Gastrocnemius medialis (tissue), 4 donors: ENCODE measurements at places on chromosomes 1 and 21.
A peak's percentile ranks its signal among the peaks of the same experiment; 100 is the strongest.

DNA sequence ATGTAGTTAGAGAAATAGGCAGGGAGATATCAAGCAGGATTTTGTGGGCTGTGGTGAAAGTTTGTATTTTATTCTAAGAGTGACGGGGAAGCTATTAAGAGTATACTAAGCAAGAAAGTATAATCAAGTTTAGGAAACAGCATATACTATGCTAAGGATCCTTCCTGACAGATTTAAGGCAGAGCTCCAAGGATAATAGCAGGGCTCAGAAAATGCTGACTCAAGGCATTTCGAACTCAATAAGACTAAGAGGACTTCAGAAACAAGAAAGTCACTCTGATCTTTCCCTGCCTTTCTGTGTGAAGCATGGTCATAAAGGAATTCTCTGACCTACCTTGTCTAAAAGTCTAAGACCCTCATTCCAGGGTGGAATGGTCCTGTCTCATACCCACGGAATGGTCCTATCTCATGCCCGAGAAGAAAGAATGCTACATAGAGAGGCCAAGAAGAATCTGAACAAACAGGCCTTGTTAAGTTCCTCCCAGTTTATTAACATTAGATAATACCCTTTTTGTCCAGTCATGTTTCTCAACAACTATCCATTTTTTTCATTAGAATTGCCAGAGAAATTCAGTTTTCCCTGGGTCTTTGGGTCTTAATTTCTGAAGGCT, 59.1 kb downstream of the HFM1 start:
- no peak for DNase-seq

DNA sequence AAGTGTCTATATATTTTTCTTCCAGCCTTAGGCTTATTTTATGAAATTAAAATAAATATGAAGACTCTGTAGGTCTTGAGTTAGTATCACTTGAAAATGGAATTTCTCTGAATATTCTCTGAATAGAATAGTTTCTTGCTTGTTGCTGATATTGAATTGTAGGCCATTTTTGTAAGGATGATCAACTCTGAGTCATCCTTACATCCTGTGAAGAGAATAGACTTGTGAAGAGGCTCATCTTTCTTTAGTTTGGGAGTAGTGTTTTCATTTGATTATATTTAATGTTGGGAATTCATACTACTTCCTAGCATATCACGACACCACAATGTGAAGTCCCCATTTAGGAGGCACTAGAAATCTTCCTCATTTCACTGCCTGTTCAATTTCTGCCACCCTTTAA, 27.5 kb upstream of the CD1D start:
- no peak for DNase-seq

- no peak for DNase-seq
These were observed at the start of gene CFAP74 for GRCh38 chr1:2003541-2004131. CFAP74 (minus strand) TSS chr1:2003786; CDS start chr1:1990956, 12,830 bp downstream.

GRCh38 chr1:63000508-63000907, 216.6 kb downstream of the ATG4C start:
- DNase-seq, result no peak

DNA sequence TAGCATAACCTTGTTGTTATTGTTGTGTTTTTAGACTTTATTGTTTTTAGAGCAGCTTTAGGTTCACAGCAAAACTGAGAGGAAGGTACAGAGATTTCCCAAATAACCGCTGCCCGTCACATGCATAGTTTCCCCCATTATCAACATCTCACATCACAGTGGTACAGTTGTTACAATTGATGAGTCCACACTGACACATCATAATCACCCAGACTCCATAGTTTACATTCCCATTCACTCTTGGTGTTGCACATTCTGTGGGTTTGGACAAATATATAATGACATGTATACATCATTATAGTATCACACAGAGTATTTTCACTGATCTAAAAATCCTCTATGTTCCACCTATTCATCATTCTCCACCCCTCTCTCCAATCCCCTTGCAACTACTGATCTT, 25.9 kb upstream of the TOR3A start:
- no peak for DNase-seq

GRCh38 chr1:24724345-24725208, 20.7 kb upstream of the CLIC4 start:
- DNase-seq, result no peak

- no peak for DNase-seq
These were observed 33.9 kb downstream of the TMEM51 start for GRCh38 chr1:15187175-15188129.

DNA sequence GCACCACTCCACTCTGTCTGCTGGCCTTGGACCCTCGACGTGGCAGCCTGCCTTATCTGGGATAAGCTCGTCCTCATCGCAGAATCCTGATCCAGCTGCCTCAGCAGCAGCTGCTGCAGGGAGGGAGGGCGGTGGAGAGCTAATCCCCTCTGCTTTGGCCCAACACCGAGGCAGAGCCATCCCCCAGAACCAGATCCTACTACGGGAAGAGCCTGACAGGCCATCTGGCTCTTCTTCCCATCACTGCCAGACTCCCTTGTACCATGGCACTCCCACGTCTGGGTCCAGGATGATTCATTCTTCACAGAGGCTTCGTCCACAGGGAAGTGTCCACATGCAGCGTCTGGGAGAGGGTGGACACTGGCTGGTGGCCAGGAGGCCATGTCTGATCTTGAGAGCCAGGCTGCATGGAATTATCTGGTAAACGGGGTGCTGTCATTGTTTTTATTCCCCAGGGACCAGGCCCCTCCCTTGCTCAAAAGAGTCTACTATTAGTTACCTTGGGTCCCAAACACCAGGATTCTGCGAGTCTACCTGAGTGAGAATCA, 14.6 kb upstream of the PKP1 start:
- no peak for DNase-seq

GRCh38 chr1:156914440-156914856, 6.0 kb upstream of the LRRC71 start:
- no peak for DNase-seq

DNA sequence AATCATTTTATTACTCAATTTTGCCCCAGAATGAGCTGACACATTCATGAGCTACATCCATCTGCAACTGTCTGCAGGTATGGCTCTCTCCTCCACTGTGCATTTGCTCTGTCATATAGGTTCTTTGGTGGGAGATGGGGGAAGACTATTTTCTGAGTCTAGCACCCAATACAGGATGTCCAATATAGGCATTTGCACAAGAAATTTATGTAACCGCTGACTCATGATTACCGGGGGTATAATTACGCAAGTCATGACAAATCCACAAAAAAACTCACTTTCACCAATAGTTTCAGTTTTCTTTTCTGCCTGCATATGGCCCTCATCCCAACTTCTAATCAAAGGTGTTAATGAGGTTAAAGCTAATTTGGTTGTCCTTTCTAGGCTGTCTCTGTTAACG, 17.5 kb upstream of the VSIG8 start:
- DNase-seq, result no peak

DNA sequence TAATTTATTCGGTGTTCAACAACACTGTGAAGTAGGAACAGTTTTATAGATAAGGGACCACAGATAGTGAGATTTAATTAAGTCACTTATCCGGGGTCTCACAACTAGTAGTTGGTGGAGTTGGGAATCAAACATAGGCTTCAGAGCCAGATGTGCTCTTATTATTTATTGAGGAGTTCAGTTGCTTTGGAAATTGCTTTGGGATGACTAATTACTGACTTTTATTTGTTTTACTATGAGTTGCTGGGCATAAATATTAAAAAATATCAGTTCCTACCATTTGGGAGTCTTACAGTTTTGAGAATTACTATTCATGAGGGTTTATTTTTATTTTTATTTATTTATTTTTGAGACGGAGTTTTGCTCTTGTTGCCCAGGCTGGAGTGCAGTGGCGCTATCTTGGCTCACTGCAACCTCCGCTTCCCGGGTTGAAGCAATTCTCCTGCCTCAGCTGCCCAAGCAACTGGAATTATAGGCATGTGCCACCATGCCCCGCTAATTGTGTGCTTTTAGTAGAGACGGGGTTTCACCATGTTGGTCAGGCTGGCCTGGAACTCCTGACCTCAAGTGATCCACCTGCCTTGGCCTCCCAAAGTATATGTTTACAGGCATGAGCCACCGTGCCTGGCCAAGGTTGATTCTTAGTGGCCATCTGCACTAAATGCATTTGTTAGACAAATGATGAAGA, 27.7 kb downstream of the THRAP3 start:
- peak; percentile 72 for DNase-seq

DNA sequence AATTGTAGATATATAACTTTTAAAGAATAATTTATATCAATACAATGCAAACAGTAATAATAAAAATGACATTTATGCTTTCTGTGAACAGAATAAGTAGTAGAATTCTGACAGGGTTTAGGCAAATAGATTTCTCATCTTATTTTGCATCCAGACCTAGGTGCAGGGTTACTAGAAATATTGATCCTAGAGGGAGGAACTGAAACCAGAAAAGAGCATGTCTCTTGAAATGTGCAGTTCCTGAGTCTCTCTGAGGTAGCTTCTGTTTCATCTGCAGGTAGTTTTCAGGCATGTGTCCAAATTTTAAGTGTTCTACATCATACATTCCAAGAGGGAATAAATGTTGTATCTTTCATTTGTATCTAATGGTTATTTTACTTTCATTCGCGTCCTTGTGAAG, 631.9 kb upstream of the ADGRL4 start:
- DNase-seq, result no peak

- DNase-seq, result no peak
These were observed 354.9 kb upstream of the SNX7 start for GRCh38 chr1:98306517-98307089.

GRCh38 chr21:39913706-39914305, 46.6 kb downstream of the PCP4 start:
- DNase-seq, result no peak

DNA sequence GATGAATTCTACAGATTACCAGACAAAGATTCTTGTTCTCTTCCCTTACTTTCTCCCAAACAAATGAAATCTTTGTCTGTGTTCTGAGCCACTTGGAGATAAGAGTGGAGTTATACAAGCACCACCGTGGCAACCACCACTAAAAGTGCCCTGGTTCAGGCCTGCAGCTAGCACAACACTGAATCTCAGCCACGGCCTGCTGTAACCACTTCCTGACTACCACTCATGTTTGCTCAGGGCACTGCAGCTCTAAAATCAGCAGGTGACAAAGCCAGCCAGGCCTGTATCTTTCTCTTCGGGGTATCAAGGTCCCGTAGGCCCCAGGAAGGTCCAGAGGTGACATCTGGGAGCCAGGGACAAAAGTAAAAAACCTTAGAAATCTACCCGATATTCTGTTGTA, 3.2 kb upstream of the OR2T6 start:
- no peak for DNase-seq

DNA sequence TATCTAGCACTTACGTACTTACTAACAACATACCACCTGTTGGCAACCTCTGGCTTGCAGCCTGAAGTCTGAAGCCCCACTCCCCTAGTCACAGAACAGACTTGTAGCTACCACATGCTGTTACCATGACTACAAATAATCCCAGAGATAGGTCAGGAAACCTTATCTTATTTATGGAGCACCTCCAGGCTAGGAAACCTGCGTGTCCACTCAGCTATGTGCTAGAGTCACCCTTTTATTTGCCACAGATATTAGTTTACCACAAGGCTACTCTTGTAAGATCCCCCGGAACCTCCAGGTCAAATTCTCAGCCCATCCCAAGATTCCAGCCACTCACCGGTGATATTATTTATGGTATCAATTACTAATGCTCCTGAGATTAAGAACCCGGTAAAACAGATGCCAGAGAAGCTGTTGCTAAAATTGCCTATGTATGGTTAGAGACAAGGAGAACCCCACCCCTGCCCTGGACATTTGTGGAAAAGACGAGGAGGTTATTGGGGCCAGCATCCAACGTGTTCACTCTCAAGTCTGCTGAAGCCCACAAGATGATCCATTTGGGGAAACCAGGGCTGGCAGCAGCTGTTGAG, 116.5 kb downstream of the TBX15 start:
- DNase-seq, result no peak

- no peak for DNase-seq
These were observed 2.9 kb downstream of the PPM1J start for GRCh38 chr1:112712191-112712590.

DNA sequence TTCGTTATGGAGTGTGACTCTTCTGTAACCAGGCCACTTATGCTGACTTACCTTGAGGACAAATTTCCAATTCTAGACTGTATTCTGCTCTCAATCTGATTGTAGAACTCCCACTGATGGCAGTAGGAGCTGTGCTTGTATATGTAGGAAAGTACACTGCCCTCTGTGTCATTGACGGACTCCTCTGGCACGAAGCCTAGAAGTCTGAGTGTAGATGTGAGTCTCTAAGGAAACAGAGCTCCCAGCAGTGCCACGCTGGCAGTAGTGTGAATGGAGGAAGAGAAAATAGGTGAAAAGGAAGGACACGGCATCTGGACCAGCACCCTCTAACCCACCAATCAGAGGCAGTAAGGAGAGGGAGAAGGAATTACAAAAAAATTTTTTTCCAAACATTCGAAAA, 130.4 kb upstream of the ADGRL2 start:
- no peak for DNase-seq

DNA sequence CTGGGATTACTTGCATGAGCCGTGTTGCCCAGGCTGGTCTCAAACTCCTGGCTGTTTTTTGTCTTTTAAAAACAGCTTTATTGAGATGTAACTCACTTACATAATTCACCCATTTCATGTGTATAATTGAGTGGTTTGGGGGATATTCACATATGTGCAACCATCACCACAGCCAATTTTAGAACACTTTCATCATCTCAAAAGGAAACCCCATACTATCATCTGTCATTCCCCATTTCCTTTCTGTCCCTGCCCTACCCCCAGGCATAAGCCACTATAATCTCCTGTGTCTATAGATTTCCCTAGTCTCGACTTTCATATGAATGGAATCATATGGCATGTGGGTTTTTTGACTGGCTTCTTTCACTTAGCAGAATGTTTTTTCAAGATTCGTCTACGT, 43.3 kb downstream of the GPR137B start:
- DNase-seq, result no peak

DNA sequence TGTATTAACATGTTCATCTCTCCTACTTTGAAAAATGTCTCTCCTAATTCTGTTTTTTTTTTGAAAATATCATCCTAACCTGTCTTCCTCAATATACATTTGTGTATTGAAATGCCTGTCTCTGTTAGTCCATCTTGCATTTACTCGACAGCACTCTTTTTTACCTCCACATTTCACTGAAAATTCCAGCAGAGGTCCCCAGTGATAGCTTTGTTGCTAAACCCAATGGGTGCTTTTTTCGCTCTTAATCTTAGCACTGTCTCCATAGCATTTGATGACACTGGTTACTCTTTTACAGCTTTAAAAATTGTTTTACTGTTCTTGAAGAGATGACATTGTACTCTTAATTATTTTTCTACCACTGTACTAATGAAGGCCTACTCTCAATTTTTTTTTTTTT, 10.8 kb downstream of the OSBPL9 start:
- no peak for DNase-seq

DNA sequence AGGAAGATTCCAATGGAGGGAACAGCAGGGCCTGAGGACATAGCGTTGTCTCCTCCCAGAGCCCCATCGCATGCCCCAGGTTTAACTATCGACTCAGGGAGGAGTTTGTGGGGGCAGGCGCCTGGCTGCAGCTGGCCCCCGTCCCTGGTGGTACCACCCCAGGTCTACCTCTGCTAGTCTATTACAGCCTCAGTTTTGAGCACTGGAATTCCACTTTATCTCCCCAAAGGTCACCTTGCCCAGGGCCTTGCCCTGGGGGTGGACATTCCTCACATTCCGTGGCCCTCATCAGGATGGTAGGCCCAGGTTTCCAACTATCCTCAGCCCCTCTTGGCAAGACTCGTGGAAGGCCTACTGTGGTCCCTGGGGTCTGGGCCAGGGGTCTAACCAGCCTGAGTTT, 65.4 kb upstream of the SSBP3 start:
- no peak for DNase-seq
